Heart left ventricle (tissue), 16 donors: ENCODE measurements at places on chromosomes 4 and X. TPM values are rescaled to one million over a fixed set of nuclear protein-coding genes. Genes with fewer than 3 reads are reported as not detected.

DNA sequence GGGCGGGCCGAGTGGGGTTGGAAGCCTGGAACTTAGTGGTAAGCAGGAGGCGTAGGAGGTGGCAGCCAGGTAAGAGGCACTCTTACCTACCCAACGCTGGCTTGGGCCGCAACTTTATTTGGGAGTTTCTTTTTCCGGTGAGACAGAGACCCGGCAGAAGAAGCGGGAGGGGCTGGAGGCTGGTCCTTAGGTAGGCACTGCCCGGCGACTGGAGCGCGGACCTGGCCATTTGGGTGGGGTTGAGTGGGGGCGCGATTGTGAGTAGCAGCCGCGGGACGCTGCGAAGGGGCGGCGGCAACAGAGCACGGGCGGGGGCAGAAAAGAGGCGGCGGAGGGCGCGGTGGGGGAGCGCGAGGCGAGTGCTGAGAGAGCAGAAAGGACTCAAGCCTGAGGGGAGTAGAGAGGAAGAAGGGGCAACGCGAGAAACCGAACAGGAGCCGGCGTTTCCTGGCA is 334 bp upstream of the POU4F2 start:
- peak; percentile 46 for DNase-seq

DNA sequence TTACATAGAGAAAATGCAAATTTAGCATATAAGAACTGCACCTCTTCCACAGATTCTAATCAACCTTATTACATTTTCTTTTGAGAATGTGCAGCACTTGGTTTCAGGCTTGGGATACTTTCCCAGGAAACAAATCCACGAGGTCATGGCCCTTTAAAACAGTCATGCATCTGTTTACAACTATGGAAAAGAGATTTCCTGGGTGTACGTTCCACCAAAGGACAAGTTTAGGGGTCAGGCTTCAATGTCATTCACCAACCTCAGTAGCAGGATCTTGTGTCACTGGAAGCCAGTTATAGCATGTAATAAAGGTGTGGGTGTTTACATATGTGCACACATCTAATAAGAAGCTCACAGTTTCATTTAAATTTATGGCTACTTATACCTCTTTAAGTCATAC is 30.7 kb downstream of the EREG start:
- no peak for DNase-seq

DNA sequence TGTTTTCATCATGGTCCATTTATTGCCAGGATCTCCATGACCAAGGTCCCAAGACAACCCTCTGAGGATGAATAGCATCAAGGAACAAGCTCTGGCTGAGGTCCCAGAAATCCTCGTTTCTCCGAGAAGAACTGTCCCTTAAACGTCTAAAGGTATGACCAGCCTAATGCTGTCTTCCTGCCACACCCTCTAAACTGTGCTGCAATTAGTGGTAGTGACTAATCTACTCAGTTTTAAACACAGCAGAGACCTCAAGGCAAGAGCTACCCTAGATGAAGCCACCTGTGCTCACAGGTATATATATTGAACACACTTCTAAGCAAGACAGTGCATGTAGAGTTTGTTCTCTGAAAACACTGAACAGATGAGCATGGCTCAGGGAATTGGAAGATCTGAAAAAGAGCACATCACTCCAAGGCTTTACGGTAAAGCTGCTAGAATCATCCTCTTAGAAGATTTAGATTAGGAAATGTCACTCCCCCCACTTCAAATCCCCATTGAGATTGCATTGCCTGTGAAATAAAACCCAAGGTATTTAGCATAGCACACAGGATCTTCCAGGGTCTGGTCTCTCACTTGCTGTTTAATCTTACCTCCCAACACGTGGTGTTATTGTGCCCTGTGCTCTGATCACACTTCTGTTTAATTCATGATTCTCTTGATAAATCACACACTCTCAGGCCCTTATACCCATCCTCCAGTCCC is 173.9 kb upstream of the VCX3A start:
- DNase-seq = no peak

DNA sequence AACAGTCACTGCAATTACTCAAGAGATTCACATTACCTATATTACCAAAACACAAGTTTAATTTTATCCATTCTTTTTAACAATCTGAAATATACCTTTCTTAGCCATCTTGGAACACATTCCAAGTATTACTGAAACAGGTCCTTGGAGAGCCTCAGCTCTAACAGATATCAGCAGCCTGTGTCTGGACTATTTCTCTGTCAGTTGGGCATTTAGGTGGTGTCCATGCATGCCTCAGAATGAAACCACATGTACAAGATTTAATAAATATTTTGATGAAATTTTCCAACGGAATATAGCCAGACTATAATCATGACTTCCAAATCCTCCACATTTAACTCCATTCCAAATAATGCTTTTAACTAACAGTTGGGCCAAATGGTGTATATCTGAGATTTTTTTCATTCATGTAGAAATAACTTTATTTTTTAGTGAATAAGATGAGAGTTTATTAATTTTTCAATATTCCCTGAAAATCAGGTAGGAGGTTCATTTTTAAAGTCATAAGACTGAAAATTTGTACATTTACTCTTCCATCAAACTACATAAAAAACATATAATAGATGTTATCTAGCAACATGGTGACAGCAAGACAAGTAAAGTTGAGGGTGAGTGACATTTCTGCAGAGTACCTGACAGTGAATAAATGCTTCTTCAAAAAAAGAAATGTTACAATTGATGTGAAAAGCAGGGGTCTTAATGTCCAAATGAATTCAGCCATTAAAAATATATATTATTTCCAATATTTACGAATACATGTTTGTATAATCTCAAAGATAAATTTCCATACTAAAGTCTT is 174.2 kb downstream of the DCHS2 start:
- DNase-seq = no peak

GRCh38 chr4:98521486-98521885 is 136.9 kb downstream of the TSPAN5 start:
- no peak for DNase-seq

DNA sequence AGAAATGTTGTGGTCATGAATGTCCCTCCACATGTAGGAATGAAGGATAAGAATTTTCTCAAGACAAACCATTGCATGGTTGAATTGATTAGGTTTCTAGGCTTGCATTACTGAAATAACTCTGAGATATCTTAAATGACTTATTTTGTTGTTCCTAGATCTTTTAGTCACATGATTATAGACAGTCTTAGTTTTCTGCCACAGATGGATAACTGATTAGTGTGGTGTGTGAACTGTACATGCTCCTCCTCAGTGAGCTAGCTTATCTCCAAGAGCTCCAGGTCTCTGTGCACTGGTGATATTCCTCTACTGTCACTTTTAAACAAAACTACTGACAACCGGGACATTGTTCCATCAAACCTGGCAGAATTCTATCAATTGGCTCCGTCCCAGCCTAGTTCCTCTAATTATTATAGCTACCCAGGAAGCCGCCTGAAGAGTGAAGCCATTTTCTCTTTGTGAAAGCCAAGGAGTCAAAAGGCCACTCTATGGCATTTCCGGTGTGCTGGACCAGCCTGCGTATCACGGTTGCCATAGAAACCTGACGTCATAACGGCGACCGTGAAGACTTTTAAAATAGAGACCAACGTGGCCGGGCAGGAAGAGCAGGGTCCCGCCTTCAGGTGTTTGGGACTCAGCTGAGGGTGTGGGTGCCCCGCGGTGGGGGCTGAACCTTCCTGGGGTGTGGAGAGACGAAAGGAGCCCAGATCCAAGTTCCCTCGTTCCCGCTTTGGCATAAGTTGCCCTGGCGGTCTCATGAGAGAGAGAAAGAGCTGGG is 28.1 kb downstream of the BEX3 start:
- peak; percentile 55 for DNase-seq

GRCh38 chr4:20462426-20463175 is 210.9 kb downstream of the SLIT2 start:
- no peak for DNase-seq

GRCh38 chrX:65607070-65607742 is 60.2 kb upstream of the MSN start:
- DNase-seq = no peak

GRCh38 chrX:150792949-150793527 is 99.8 kb downstream of the MTMR1 start:
- no peak for DNase-seq

GRCh38 chrX:129556806-129557315 is 16.8 kb downstream of the OCRL start:
- DNase-seq = no peak

GRCh38 chrX:129534816-129535578 is 5.1 kb upstream of the OCRL start:
- DNase-seq = no peak

GRCh38 chrX:29397506-29397905 is 810.3 kb downstream of the IL1RAPL1 start:
- DNase-seq = no peak

DNA sequence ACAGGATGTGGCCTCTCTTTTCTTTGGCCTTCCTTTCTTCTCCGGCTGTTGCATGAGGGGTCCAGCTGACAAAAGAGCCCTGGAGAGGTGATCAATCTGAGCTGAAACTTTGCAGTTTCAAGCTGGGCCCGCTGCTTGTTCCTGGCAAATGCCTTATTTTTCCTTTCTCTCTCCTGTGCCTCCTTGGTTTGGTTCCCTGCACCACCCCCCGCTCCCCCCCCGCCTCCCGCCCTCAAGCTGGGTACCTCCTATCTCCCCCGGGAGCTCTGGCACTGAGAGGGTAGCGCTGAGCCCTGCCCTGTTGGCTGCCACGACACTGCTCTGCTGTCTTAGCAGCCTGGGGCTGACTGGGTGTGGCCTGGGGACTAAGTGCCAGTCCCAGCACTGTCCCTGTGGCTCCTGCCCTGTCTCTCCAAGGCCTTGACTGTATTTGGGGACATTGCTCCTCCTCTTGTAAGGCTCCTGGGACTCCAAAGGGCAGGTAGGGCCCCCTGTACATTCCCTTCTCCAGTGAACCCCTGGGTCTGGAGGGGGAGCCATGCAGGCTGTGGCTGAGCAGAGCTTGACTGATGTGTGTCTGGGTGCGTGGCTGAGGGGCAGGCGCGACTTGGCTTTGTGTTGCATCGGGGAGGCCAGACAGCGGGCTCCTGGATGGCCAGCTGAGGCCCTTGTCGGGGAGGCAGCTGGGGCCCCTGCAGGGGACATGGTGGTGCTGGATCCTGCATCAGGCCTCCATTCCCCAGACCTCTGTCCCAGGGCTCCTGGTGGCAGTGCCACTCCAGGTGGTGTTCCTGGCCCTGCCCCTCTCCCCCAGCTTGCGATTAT is 1.1 kb downstream of the PLXNA3 start:
- peak; percentile 58 for DNase-seq

DNA sequence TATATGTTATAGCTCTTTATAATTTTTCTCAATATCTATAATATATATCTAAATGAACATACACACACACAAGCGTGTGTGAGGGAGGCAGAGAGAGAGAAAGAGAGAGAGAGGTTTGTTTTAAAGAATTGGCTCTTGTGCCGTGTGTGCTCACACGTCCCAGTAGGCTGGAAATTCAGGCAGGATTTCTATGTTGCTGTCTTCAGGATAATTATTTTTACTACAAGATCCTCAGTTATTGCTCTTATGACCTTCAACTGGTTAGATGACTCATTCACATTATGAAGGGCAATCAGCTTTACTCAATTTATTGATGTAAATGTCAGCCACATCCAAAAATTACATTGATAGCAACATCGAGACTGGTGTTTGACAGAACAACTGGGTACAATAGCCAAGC is 1520.7 kb upstream of the PCDH7 start:
- no peak for DNase-seq

DNA sequence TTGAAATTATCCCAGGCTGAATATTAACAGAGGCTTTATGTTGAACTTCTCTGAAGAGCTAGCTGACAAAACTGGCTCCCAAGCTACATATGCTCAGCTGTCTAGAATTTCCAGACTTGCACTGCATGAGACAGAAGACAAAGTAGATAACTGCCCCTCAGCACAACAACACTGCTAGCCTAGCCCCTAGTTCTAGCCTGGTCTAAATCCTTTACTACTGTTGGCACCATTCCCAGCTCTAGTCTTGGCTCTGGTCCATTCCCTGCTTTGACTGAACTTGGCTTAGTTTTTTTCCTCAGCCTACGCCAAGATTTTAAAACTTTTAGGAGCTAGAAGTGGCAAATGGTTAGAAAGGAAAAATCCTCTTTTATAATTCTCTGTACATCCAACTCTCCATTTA is 7.6 kb upstream of the OPHN1 start:
- DNase-seq = peak; percentile 78

- DNase-seq = no peak
Observed at GRCh38 chr4:125191232-125191631, 123.5 kb upstream of the FAT4 start.

- DNase-seq = peak; percentile 71
Observed at GRCh38 chrX:69285881-69286564, 120.8 kb upstream of the PJA1 start.

DNA sequence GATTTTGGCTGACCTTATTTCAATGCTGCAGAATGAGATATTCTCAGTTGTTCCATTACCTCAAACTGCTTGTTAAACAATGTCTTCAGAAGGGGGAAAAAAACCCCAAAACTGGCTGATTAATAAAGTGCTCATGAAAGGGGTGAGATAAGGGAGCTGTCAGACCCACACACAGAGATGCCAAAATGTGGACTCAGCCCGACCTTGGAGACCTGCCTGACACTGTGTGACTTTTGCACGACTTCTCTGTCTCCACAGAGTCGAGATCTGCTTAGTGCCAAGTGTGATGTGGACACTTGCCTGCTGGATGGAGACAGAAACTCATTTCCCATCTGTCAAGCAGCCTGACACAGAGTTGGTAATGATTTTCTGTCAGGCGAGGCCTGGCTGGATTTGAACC is 31.5 kb downstream of the REELD1 start:
- DNase-seq = no peak

- no peak for DNase-seq
Observed at GRCh38 chr4:62544428-62544827, 1344.3 kb downstream of the ADGRL3 start.

GRCh38 chrX:34657726-34658070 is 613 bp upstream of the TMEM47 start:
- DNase-seq = no peak

SYNPO2 gene
- total RNA-seq = 290 TPM

CXCL3 gene
- not detected for total RNA-seq

SLC2A9 gene
- 5.1 TPM for total RNA-seq

LUZP4 gene
- total RNA-seq = not detected

AR gene
- 18.1 TPM for total RNA-seq

DGKQ gene
- 4.1 TPM for total RNA-seq

UGT2B10 gene
- not detected for total RNA-seq

NLRP2B gene
- 0.09 TPM for total RNA-seq

ELF4 gene
- total RNA-seq = 4.1 TPM

NWD2 gene
- not detected for total RNA-seq

CLTRN gene
- total RNA-seq = 0.97 TPM

GYG2 gene
- 1.6 TPM for total RNA-seq

SORCS2 gene
- total RNA-seq = 2.4 TPM

CTSO gene
- 12.5 TPM for total RNA-seq

FOXP3 gene
- 1.4 TPM for total RNA-seq

AWAT2 gene
- not detected for total RNA-seq

MAGEC3 gene
- not detected for total RNA-seq

AFP gene
- total RNA-seq = not detected

ARHGAP24 gene
- total RNA-seq = 36.9 TPM

KIT gene
- 1.7 TPM for total RNA-seq
